ENCODE measurements at places on chromosomes 12 and 14. TPM values are rescaled to one million over a fixed set of nuclear protein-coding genes. Genes with fewer than 3 reads are reported as not detected.
A peak's percentile ranks its signal among the peaks of the same experiment; 100 is the strongest.

DNA sequence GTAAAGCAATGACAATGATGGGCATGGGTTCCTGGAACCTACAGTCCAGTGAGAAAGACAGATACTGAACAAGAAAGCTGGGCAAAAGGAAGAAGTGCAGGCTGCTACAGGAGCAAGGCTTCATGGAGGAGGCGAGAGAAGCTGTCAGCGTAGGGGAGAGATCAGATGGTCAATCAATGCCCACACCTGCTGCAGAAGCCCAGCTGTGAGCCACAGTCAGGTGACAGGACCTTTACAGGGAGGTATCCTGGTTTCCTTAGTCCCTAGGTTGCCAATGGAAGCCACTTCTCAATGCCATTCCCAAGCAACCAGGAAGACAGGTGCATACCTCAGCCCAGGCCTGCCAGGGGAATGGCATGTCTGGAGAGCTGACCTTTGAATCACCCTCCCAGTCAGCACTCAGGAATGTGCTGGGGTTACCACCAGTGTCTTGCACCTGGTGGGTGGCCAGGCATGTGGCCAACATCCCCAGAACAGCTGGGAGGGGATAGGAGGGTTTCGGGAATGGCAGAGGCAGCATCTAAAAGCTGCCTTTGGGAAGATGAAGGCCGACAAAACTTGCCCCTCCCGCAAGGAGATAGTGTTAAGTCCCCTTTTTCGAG is 170.3 kb downstream of the TTC7B start:
- DNase-seq = no peak

DNA sequence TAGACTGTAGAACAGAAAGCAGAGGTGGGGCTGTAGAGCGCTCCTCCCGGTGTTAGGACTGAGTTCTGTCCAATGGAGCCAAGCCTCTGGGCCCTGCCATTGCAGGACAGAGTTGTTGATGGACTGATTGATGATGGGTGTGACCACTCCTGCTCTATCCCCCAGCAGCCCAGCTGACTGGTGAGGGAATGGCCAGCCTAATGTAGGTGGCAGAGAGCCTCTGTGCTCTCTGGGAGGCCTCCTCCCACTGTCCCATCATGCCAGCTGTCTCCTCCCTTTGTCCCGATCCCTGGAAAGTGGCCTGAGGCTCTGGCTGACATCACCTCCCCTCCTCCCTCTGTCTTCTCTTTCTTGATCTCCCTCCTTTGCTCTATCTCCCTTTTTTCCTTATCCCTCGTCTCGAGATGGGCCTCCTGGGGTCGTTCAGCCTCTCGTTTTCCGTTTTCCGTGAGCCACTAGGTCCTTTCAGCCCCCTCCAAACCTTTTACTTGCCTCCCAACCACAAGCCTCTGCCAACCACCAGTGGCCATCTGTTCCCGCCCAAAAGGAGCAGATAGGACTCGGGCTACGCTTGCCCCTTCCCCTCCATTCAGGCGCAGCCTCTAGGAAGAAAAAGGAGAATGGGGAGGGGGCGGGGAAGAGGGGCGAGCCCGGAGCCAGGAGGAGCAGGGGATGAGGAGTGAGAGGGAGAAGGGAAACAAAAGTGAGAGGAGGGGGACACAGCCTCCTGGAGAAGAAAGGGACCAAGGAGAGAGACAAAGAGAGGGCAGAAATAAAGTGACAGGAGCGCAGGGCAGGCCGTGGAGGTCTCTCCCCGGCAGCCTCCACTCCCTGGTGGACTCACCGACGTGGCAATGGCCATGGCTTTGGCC is 572 bp downstream of the EFS start:
- DNase-seq = peak; percentile 63

- no peak for DNase-seq
Observed at GRCh38 chr14:82528016-82528415, 994.4 kb upstream of the SEL1L start.

- peak; percentile 33 for DNase-seq
Observed at GRCh38 chr12:49198431-49199155, 9.7 kb upstream of the TUBA1A start.

DNA sequence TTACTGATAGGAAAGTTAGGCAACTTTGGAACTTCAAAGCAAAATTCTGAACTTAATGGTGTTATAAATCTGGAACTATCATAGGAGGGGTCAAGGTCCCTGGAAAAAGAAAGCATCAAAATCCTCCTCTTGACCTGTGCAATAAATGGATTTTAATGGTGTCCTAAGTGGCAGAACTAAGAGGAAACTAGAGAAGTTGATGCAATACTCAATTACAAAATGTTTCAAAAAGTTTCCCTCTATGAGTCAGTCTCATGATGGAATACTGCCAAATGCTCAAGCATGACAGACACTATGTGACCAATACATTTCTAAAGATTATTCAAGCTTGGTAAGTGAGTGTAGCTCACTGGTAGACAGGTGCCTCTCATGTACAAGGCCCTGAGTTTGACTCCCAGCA is 47.7 kb upstream of the ERGIC2 start:
- DNase-seq = no peak

GRCh38 chr12:102167821-102168604 is 29.6 kb downstream of the PMCH start:
- no peak for DNase-seq

Gene FLVCR2
- total RNA-seq = 2.5 TPM

All from occipital lobe (tissue), 3 donors.